ENCODE measurements at places on chromosomes 1 and 21. TPM values are rescaled to one million over a fixed set of nuclear protein-coding genes. Genes with fewer than 3 reads are reported as not detected.

The SDHC gene
- 29.5 TPM for total RNA-seq

The RABGAP1L gene
- 39.9 TPM for total RNA-seq

The KLHDC8A gene
- total RNA-seq, result not detected

The AK5 gene
- 0.34 TPM for total RNA-seq

The HTR6 gene
- total RNA-seq, result not detected

The EVA1B gene
- total RNA-seq, result 19.2 TPM

The SPRR2G gene
- not detected for total RNA-seq

The TNFRSF8 gene
- 2.3 TPM for total RNA-seq

The KRTAP10-5 gene
- total RNA-seq, result not detected

The SMPDL3B gene
- total RNA-seq, result 0.66 TPM

The HTR1D gene
- total RNA-seq, result not detected

The PTGS2 gene
- total RNA-seq, result not detected

The KRTAP7-1 gene
- not detected for total RNA-seq

The PRDX6 gene
- total RNA-seq, result 416 TPM

The TEX38 gene
- total RNA-seq, result not detected

The SEMA4A gene
- total RNA-seq, result 3.3 TPM
